Foreskin keratinocyte (primary cell): ENCODE measurements at places on chromosomes 16 and 17. TPM values are rescaled to one million over a fixed set of nuclear protein-coding genes. Genes with fewer than 3 reads are reported as not detected.

DNA sequence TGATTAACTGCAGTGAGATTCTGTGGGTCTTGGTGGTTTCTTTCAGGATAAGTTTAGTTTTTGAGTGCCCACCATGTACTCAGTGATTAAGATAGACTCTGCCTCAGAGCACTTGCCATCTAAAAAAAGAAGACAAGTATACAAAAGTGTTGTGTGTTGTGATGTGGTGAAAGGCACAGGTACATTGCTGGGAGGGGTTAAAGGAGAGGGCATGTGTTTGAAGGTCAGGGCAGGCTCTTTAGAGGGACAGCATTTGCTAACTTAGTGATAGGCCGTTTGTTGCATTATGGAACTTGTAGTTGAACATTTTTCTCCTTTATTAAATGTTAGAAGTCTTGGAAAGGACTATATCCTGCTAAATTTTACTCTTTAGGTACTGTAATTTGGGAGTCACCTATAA is 26.5 kb downstream of the SF3B3 start:
- DNase-seq: no peak

The ABCC12 gene
- total RNA-seq: not detected in 2 replicates

GRCh38 chr17:59355702-59356325 is 24.4 kb downstream of the YPEL2 start:
- no peak for DNase-seq

DNA sequence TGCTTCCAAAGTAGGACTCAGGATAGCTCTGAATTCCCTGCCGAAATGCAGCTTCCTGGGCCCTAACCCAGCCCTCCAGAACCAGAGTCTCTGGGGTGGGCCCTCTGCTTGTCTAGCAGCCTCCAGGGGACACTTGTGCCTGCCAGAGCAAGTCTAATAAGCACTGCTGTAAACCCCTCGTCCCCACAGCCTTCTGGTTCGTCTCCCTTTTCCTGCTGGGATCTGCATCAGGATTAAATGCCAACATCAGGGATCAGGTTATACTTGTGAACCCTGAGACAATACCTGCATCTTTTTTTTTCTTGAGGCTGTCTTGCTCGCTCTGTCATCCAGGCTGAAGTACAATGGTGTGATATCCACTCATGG is 282.0 kb downstream of the SEC14L1 start:
- DNase-seq: no peak

- no peak for DNase-seq
Measured at GRCh38 chr16:11871193-11871592, 19.9 kb upstream of the RSL1D1 start.
